Naive thymus-derived CD8-positive, alpha-beta T cell (primary cell): ENCODE measurements at places on chromosomes 4 and X.

- DNase-seq = no peak
These were observed 93.9 kb downstream of the QDPR start for GRCh38 chr4:17418010-17418409.

DNA sequence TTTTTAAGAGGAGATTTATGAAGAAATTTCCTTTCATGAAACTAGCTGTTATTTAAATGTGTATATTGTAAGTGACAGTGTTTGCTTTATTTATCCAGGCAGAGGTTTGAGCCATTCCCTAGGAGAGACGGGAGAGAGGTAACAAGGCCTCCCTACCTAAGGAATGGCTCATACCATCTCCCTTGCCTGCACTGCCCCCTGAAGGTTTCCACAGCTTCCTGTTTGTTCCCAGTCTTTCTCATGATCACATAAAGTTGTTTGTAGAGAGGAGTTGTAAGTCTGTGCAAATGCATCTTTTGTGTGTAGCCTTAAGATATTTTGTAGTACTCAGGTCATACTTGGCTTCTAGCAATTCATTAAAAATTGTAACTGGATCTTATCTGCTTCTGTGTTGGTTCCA is 1504.5 kb upstream of the PCDH10 start:
- no peak for DNase-seq

- DNase-seq = no peak
These were observed 4.0 kb downstream of the REPS2 start for GRCh38 chrX:16950423-16950822.

- DNase-seq = no peak
These were observed 1825.1 kb upstream of the IGFBP7 start for GRCh38 chr4:58935332-58935731.

- no peak for DNase-seq
These were observed 78.2 kb downstream of the GLRA2 start for GRCh38 chrX:14607446-14607985.

DNA sequence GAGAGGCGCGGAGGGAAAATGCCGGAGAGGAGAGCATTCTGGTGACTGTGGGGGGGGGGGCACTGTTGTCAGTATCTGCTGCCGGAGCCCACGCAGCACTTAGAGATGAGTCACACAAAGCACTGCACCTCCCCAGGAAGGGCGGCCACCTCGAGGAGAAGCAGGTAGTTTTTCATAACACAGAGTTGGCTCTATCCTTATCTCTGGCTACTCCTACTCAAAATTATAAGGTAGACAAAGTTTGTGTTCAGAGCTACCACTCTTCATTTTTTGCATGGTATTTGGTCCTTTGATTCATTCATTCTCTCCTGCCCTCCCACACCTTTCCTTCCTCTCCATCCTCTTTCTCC is 76.2 kb upstream of the SCOC start:
- no peak for DNase-seq

DNA sequence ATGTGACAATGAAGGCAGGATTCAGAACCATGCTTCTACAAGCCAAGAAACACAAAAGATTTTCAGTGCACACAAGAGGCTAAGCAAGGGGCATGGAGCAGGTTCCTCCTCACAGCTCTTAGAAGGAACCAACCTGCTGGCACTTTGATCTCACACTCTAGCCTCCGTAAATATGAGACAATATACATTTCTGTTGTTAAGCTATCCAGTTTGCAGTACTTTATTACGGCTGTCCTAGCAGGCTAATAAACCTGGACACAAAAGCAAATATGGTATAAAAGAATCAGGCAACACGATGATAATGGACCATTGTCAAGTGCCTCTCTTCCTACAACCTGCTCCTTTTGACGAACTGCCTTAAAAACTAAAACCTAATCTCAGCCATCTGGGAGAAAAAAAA is 114.5 kb downstream of the ZAR1 start:
- no peak for DNase-seq

- no peak for DNase-seq
These were observed 61.1 kb upstream of the RAB33B start for GRCh38 chr4:139392797-139393196.

- no peak for DNase-seq
These were observed 20.2 kb upstream of the RASGEF1B start for GRCh38 chr4:81491943-81492342.

DNA sequence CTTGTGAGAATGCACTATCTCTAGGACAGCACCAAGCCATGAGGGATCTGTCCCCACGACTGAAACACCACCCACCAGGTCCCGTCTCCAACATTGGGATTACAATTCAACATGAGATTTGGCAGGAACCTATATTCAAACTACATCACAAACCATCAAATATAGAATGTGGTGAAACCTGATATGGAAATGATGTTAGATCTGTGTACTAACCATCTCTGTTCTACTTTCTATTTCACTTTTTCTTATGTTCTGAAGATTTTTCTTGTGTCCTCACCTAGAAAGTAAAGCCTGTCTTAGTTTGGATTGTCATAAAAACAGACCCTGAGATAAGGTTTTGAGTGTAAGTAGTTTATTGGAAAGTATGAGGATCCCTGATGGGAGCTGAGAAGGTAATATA is 37.8 kb upstream of the TACR3 start:
- no peak for DNase-seq

GRCh38 chrX:15758140-15758539 is 20.1 kb downstream of the CA5B start:
- DNase-seq = peak; percentile 43

- no peak for DNase-seq
These were observed 21.9 kb downstream of the HNRNPH2 start for GRCh38 chrX:101429934-101430333.

DNA sequence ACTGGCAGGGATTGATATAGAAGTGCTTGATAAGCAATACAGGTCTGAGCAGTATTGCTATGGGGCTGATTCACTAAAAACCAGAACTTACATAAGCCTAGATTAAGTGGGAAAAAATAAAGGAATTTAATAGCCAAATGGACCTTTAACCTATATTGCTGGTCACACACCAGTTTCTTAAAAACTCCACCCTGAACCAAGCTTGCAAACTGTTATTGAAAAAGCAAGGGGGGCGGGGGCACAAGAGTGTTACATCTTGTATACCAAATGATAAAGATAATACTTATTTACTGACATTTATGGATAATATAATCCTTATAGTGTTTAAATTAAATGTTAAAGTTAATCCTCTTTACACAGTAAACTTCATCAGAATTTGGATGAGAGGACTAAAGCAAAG is 40.3 kb upstream of the PITX2 start:
- DNase-seq = no peak

GRCh38 chr4:70008771-70009170 is 13.0 kb downstream of the STATH start:
- no peak for DNase-seq

DNA sequence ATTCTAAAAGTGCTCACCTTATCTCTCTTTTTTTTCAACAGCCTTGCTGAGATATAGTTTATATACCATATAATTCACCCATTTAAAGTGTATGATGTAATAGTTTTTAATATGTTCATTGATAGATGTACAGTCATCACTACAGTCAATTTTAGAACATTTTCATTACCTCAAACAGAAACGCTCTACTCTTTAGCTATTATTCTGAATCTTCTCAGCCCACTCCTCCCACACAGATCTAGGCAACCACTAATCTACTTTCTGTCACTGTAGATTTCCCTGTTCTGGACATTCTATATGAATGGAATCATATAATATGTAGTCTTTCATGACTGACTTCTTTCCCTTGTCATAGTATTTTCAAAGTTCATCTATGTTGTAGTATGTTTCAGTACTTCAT is 22.6 kb downstream of the MND1 start:
- DNase-seq = no peak

- no peak for DNase-seq
These were observed 107.9 kb downstream of the KDM6A start for GRCh38 chrX:44980883-44981282.

DNA sequence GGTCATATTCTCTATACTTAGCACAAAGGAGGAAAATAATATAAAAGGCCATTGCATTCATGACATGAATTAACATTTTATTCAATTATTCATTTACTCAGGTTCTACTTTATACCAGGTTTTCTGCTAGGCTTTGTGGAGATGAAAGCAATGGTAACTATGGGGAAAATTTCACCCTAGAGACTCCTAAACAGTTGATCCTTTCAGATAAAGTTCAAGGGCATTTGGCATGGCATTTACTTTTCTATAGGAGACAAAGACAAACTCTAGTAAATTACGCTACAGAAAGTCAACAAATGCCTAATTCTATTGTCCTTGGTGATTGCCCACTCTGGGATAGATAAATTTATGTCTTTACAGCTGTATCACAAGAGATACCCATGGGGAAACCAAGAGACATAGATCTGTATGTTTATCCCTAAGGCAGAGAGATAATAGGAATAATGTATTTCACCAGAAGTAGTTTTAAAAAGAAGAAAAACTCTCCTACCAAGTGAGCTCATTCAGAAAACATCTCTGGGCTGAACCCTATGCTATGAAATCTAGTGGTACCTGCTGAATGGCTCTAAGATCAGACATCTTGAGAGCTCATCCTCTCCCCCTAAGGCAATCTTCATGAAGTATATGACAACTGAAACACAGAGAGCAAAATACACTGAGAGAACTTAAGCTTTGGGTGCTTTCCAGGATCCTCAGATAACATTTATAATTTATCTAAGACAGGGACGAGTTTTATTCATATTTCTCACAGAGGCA is 316.7 kb downstream of the ANTXR2 start:
- DNase-seq = no peak
